RKO (cell line): ENCODE measurements at places on chromosomes 1 and 21.

DNA sequence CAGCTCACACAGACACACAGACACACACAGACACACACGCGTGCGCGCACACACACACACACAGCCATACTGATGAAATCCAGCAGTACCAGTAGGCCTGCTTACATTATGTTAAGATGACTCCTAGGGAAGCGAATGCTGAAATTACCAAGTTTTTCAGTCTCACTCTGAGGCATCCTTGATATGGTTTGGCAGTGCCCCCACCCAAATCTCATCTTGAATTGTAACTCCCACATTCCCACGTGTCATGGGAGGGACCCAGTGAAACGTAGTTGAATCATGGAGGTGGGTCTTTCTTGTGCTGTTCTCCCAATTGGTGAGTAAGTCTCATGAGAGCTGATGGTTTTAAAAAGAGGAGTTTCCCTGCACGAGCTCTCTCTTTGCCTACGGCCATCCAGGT lies 64.1 kb downstream of the TIAM1 start:
- DNase-seq, result no peak

DNA sequence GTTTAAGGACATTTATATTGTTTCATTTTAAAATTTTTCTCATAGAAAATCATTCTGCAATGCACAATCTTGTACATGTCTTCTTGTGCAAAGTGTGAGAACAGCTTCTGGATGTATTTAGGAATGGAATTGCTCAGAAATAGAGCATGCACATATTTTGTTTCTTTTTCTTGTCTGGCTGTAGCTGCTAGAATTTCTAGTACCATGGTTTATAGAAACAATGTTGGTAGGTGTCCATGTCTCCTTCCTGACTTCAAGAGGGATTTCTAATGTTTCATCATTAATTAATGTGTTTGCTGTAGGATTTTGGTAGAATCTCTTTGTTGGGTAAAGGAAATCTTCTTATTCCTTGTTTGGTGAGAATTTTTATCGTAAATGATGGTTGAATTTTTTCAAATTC lies 99.0 kb downstream of the RYR2 start:
- no peak for DNase-seq

GRCh38 chr1:208803011-208803811 lies 559.0 kb upstream of the PLXNA2 start:
- no peak for DNase-seq

DNA sequence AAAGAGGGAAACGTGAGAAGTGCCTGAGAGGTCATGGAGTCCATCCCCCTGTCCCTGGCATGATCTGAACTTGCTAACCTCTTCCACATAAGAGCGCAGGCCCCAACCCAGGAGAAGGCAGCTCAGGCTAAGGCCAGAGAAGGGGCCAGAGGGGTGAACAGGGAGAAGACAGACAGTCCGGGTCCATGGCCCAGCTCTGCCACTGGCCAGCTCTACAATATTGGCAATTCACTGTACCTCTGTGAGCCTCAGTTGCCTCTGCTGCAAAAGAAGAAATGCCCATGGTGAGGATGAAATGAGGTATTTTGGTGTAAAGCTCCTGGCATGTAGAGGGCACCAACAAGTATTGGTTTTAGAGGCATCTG lies 72.3 kb downstream of the CAMK2N1 start:
- DNase-seq, result no peak

DNA sequence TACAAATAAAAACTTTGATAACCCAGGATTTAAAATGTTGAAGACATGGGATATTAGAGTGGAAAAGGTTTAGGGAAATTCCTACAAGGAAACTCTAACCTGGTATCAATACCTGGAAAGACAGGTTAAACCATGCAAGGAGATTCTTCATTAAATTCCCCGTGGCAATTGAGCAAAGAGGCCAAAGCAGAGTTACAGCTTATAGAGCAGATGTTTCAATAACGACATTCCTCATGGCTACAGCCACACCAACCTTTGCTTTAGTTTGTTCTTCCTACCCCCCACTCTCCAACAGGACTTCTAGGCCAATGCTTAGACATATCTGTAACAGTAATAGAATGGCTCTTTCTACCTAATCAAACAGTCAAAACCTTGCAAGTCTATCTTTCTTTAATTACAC lies 271.3 kb downstream of the COL11A1 start:
- no peak for DNase-seq

DNA sequence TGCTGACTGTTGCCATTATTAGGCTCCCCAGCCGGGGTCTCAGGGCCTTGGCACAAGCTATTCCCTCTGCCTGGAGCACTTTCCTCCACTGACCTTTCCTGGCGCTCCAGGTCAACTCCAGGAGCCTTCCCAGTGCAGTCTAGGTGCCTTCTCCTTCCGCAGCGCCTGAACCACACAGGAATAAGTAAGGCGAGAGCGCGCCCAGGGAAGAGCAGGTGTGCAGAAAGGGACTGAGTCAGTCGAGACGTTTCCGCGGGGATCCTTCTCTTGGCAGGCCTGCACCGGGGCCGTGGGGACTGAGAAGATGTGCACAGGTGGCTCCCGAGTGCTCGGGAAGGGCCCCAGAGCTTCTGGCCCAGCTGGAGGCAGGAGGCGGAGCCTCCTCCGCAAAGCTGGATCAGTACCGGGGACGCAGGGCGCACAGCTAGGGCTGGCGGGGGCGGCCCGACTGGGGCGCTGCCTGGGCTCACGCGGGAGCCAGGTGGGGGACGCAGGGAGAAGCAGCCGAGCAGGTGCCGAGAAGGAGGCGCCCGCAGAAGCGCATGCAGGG lies 765 bp upstream of the BMP8A start:
- DNase-seq, result no peak
